ENCODE measurements at places on chromosomes 16 and 17.

- peak; percentile 47 for DNase-seq
Measured at GRCh38 chr17:55641676-55642081, 81.0 kb downstream of the TMEM100 start.

- DNase-seq = no peak
Measured at GRCh38 chr16:51815523-51815922, 664.5 kb upstream of the SALL1 start.

DNA sequence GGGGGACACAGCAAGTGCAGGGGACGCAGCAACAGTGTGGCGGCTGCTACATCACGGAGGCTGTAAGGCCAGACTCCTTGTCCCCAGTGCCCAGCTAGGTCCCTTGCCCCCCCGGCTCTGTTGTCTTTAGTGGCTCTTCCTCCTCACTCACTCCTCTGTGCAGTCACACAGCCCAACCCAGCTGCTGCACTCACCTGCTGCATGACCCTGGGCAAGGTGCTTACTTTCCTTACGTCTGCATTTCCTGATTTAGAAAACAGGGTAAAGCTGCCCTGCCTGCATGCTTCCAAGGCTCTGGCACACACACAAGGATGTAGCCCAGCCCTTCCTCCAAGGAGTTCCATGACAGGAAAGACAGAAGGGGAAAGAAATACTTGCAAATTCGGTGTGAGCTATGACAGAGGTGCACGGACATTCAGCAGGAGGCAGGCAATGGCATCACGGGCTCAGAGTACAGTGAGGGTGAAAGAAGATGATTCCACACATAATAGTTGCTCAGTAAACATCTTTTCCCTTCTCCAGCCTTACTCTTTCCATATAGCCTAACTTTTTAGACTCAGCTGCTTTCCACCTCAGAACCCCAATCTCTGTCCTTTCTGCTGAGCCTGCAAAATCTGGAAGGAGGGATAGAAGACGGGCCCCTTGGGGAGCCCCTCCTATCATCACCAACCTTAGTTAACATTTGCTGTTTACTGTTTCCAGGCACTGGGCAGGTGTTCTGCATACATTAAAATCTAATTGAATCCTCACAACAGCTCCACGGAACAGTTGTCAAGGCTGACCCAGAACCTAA is 150.9 kb downstream of the MRM1 start:
- DNase-seq = no peak

DNA sequence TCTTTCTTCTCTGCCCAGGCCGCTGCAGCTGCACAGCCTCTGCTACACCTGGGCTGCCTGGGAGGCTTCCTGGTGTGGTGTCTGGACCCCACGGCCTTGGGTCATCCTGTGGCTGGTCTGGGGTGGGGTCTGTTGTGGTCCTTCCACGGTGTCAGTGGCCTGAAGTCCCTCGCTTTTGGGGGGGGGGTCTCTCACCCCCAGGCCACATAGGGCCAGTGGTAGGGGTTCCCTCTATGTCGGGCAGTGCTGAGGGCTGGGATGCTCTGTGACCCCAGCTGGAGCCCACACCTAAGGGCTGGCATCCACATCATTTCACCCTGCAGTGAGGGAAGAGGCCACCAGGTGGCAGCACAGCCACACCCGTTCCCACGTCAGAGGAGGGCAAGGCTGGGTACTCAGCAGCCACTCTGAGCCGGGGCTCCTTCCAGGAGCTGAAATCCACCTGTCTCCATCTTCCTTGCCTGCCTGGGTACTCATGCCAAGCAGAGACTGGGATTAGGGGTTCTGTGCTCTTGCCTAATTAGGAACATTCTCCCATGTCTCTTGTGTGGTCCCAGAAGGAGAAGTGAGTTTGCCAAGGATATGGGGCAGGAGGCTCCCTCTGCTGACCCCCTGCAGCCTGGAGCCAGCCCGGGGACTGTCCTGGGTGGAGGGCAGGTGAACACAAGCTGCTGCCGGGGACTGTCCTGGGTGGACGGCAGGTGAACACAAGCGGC is 13.0 kb downstream of the ENGASE start:
- DNase-seq = peak; percentile 52

GRCh38 chr16:972316-973002 is 1.7 kb upstream of the LMF1 start:
- no peak for DNase-seq

- no peak for DNase-seq
Measured at GRCh38 chr16:75578212-75578611, 12.0 kb downstream of the GABARAPL2 start.

- no peak for DNase-seq
Measured at GRCh38 chr17:13253733-13254410, 236.0 kb upstream of the ELAC2 start.

GRCh38 chr16:11032000-11032921 is 87.9 kb downstream of the CLEC16A start:
- DNase-seq = no peak

GRCh38 chr17:5702951-5703510 is 118.7 kb upstream of the NLRP1 start:
- no peak for DNase-seq

DNA sequence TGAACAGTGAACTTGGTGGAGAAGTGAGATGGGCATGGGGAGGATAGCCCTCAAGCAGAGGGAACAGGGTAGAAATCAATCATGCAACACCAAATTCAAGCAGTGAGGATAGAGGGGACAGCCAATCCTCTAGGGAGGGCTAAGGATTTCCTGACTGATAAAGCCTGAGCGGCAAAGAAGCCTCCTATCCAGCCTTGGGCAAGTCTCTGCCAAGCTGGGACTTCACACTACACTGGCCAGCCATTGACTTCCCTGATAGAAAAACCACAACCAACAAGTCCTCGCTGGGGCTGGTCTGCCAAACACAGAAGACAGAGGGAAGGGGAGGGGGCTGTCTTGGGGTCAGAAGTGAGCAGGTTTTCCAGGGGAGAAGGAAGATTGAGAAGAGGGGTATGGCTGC is 2.5 kb upstream of the FBXL19 start:
- DNase-seq = no peak

- no peak for DNase-seq
Measured at GRCh38 chr16:85061566-85061965, 34.0 kb downstream of the KIAA0513 start.

DNA sequence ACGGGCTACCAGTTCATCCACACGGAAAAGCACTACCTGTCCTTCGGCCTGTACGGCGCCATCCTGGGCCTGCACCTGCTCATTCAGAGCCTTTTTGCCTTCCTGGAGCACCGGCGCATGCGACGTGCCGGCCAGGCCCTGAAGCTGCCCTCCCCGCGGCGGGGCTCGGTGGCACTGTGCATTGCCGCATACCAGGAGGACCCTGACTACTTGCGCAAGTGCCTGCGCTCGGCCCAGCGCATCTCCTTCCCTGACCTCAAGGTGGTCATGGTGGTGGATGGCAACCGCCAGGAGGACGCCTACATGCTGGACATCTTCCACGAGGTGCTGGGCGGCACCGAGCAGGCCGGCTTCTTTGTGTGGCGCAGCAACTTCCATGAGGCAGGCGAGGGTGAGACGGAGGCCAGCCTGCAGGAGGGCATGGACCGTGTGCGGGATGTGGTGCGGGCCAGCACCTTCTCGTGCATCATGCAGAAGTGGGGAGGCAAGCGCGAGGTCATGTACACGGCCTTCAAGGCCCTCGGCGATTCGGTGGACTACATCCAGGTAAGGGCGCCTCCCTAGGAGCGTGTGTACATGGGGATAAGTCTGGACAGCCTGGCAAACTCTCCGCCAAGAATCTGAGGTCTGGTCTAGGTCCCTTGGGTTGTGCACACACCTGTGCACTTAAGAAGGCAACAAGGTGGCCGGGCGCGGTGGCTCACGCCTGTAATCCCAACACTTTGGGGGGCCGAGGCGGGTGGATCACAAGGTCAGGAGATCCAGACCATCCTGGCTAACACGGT is 4.2 kb downstream of the HAS3 start:
- no peak for DNase-seq

- peak; percentile 65 for DNase-seq
Measured at GRCh38 chr16:578870-579405, 9.2 kb downstream of the PIGQ start.

DNA sequence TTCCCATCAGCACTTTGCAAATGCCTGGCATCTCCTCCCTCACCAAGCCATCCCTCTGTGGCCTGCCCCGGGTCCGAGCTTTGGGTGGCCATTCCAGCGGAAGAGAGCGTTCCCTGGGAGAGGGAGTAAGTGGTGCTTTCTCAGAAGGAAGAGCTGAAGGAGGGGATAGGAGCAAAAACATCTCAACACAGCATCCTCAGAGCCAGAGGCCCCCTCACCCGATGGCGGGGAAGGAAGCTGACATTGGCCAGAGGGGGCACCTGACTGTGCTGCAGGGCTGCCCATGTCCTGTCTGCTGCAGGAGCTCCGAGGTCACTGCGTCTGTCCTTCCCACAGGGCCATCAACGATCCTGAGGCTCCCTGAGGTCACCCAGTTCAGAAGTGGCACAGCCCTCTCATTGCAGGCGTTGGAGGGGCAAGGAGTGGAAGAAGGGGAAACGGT is 427 bp upstream of the TLCD3B start:
- DNase-seq = no peak

DNA sequence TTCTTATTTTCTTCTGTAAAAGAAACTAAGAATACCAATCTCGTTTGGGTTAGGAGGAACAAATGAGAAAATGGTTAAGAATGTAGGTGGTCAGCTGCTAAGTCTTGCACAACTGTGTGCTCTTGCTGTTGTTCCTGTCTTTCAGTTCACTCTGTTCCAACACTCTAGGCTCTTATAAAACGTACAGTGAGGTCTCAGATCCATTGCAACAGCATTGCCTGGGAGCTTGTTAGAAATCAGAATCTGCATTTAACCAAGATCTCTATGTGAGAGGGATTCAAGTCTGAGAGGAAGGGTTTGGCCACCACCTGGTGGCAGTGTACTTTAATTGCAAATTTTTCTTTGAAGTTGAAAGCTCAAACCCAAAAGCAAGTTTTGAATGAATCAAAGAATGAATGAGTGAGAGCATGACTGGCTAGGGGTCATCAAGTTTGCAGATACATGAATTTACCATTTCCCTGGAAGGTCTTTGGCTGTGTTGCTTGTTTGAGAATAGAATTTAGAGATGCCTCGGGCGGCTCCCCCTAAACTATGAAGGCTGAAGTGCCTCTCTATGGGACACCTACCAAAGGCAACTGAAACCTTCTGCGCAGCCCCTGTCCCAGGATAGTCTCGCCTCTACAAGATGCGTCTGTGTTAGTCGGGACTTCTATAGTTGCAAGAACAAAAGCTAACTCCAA is 2.5 kb downstream of the ALOX15B start:
- DNase-seq = peak; percentile 57

- no peak for DNase-seq
Measured at GRCh38 chr17:63985387-63986140, 12.6 kb upstream of the PRR29 start.

DNA sequence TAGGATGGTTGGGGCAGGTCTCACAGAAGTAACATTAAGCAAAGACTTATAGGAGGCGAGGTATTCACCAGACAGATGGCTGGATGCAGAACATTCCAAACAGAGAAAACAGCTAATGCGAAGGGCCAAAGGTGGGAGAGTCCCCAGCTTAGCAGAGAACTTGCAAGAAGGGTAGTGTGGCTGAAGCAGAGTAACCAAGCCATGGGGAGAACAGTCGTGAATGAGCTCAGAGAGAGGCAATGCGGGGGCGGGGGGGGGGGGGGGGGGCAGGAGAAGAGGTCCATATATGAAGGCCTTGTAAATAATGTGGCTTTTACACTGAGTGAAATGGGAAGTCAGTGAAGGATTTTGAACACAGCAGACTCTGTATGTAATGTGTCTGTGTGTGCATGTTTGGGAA is 81.3 kb downstream of the SMG6 start:
- DNase-seq = no peak

All from fibroblast of skin of scalp (primary cell).